Pancreas (tissue), 10 donors: ENCODE measurements at places on chromosomes 7 and 10. TPM values are rescaled to one million over a fixed set of nuclear protein-coding genes. Genes with fewer than 3 reads are reported as not detected.

EPHA1 gene
- total RNA-seq, result 6.3 TPM

PNLIPRP3 gene
- total RNA-seq, result not detected

LIPJ gene
- 0.23 TPM for total RNA-seq

TRIM74 gene
- total RNA-seq, result 0.95 TPM

ZNF22 gene
- total RNA-seq, result 19.8 TPM

TMEM168 gene
- 7.8 TPM for total RNA-seq

HSPA12A gene
- total RNA-seq, result 4.7 TPM

PIP gene
- not detected for total RNA-seq

ADRB1 gene
- 0.62 TPM for total RNA-seq

MYL10 gene
- not detected for total RNA-seq

CLRN3 gene
- 0.69 TPM for total RNA-seq

SPAG6 gene
- total RNA-seq, result 0.41 TPM

HTR5A gene
- total RNA-seq, result not detected

DNA sequence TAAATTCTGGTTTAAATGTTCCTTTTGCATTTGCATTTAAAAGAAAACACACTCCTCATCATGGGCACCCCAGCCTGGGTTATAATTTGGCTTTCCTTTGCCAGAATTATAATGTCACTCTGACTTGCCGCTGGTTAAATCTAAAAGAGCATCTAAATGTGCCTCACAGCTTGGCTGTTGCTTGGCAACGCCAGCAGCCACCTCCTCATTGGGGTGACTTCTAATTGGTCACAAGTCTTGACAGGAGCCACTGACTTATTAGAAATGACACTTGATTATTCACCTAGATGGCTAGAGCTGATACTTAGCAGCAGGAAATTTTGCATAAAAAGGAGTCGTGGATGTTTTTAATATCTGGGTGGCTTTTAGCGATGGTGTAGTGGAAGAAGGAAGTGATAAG lies 114.3 kb downstream of the TBXAS1 start:
- no peak for DNase-seq

GRCh38 chr7:139916717-139917395 lies 87.8 kb downstream of the TBXAS1 start:
- no peak for DNase-seq

DNA sequence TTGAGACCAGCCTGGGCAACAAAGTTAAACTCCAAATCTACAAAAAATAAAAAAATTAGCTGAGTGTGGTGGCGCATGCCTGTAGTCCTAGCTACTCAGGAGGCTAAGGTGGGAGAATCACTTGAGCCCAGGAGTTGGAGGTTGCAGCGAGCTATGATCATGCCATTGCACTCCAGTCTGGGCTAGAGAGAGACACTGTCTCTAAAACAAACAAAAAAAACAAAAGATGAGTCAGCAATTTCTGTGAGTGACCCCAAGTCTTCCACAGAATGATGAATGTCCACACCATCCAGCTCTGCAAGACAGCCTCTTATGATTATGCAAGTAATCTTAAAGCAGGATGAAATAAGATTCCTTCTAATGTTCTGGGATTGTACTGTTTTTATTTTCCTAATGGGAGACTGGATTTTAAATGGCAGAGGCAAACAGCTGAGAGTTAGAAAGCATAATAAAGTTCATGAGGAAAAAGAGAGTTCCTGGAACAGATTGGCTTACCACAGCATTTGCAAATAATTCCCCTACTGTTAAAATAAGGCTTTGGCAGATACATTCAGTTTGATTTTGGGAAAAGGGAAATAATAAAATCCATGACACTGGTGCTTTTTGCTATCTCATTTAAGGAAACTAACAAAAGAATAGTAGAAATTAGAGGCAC lies 18.9 kb upstream of the PRKAR2B start:
- DNase-seq, result no peak

- DNase-seq, result peak; percentile 44
Observed at GRCh38 chr10:96292971-96293920, 11.0 kb upstream of the DNTT start.

- no peak for DNase-seq
Observed at GRCh38 chr10:12193193-12193592, 2.5 kb downstream of the NUDT5 start.

GRCh38 chr10:121309164-121309563 lies 289.1 kb downstream of the FGFR2 start:
- DNase-seq, result no peak

DNA sequence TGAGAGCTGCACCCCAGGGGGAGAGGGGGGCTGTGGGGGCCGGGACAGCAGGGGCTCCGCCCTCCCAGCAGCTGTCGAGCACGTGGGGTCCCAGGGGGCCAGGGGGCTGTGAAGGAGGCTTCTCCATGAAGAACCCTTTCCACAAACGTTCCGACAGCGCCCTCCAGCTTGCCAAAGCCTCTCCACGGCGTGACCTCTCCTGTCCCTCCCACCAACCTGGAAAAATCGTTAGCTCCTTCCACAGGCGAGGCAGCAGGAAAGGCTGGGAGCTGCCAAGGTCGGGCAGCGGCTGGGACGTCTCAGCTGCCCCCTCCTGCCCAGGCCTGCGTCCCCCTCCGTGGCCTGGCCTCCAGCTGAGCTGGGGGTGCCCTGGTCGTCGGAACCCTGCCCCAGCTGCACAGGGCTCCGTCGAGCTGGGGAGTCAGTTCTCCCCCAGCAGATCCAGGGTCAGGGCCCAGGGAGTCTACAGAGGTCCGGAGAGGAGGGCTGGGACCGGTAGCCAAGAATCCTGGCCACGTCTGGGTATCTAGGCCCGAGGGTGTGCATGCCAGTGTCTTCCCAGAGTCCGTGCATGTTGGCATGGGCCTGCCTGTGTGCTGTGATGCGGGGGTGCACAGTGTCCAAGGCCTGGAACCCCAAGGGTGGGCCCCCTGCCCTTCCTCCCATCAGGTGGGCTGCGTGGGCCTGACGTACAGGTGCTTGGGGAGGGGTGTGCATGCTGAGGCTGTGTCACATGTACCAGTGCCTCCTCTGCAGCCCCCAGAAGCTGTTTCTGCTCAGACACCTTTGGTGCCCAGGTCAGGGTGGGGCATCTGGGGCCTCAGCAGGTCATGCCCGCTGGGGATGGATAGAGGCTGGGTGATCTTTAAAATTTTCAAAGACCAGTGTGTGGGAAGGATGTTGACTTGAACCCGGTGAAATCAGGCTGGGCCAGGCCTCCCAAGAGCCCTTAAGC lies 66.5 kb downstream of the UNCX start:
- DNase-seq, result no peak

GRCh38 chr10:37976880-37977203 lies 395 bp upstream of the ZNF25 start:
- no peak for DNase-seq

DNA sequence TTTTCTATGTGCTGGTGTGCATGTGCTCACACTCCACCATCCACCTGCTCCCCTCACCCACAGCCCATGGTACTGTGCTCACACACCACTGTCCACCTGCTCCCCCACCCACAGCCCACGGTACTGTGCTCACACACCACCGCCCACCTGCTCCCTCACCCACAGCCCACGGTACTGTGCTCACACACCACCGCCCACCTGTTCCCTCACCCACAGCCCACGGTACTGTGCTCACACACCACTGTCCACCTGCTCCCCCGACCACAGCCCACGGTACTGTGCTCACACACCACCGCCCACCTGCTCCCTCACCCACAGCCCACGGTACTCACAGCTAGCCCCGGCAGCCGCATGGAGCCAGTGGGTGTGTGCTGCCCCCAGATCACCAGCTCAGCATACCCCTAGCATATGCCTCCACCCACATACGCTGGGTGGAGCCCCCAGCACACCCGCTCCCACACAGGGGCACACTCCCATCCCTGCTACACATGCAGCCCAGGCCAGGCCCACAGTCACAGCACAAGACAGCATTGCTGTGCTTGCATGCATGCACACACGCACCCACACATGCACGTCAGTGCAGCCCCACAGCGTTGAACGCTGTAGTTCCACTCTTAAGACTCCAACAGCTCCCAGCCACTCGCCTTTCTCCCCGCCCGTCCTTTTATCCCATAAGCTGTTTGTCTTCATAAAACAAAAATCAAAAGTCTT lies 62.0 kb downstream of the PAX2 start:
- DNase-seq, result peak; percentile 31

DNA sequence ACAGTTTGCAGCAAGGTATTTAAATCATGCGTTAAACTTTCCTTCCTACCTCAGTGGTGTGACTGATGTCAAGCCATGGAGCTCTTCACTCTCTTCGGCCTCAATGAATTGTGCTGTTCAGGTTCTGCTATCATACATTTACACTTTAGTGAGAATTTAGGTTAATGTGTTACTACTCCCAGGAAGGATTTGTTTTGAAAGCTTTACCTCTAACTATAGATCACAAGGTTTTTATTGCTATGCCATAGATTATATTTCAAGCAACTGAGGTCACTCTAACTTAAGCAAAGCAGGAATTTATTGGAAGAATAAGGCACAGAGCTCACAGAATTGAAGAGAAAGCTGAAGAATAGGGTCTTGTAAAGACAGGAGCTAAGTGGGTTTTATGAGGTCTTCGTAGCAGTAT lies 11.0 kb upstream of the ADD3 start:
- no peak for DNase-seq

- no peak for DNase-seq
Observed at GRCh38 chr7:116113310-116113709, 82.7 kb upstream of the TFEC start.

DNA sequence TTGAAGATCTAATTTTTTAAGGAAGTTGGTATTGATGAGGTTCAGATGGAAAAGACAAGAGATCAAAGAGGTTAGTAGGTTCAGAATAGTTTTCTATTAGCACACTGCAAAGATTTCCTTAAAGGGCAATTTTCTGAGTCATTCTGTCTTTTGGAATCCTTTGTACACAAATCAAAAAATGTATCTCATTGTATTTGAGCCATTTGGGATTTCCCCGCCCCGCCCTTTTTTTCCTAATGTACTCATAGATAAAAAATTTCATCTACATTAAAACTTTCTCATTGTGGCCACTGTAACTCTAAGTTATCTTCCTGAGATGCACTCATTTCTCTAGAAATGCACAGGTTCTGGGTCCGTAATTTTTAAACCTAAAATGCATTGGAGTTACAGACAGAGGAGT lies 12.1 kb downstream of the GIMAP6 start:
- no peak for DNase-seq

DNA sequence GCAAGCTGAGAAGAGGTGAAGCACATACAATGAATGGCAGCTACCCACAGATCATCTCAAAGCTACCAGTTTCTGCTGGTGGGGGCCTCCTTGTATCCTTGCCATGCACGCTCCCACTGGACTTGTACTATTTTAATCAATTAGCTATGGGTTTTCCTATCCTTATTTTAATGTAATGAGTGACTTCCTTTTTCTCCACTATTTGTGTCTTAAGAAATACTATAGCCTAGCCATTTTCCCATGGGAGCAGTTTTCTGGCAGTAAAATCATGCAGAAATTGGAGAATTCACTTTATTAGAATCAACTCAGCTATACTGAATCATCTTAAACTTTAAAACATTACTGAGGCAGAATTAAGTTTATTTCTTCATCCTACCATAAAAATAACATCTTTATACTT lies 73.5 kb downstream of the CTNNA3 start:
- DNase-seq, result no peak

DNA sequence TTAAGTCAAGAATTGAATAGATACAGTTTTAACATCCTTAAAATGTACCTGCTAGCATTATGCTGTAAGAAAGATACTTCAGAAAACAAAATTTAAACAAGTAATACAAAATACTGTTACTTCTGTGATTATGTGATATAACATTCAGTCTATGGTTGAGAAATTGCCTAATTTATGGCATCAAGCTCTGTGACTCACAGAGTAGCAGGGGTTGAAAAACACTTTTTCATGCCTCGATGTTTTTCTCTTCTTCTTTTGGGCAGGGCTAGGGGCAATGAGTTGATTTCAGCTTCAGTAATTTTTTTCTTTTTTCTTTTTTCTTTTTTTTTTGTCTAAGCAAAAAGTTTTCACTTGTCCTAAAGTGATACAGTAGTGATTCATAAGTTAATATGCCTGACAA lies 209.2 kb downstream of the MBL2 start:
- no peak for DNase-seq

DNA sequence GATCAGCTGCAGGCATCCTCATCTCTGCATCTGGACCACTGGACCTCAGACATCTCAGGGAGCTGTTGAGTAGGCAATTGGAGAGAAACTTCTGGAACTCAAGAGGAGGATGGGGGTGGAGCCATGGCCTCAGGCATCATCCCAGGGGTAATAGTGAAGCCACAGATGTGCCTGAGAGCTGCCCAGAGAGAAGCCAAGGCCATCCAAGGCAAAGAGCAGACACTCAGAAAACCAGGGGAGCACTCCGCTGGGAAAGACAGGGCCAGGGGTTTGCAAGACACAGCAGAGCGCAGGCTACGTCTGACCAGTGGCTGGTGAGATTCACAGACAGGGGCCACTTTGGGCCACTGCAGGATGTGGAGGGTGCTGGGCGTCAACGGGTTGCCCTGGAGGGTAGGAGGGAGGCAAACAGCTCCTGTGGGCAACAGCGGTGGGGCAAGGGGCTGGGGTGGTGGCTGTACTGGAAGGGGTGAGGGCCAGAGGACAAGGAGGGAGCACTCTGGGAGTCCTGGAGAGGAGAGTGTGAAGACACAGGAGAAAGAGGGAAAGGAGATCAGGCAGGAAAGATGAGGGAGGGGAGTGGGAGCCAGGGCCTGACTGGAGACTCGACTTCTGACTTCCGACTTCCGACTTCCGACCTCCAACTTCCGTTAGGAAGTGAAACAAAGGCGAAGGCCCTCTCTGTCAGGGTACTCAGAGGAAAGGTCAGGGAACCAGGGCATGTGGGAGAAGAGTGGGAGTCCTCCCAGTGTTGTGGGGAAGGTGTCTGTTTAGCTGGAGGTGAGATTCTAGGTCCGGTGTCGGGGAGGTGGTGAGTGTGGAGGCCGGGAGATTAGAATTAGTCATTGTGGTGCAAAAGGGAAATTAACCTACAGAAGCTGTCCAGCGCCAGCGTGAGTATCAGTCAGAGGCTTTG lies 69.7 kb upstream of the ANTXRL start:
- DNase-seq, result peak; percentile 45

GRCh38 chr7:135620980-135621850 lies 41.1 kb upstream of the STMP1 start:
- DNase-seq, result peak; percentile 21

DNA sequence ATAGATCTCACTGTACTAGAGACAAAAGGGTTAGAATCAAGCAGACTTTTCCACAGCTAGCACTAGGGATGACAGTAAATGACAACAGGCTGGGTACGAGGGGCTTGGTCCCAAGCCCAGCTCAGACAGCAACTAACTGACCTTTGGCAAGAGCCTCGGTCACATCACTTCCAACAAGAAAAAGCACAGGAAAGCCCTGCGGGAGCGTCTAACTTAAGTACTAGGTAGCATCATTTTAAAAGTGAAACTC lies 22.8 kb downstream of the CALML3 start:
- no peak for DNase-seq

- DNase-seq, result no peak
Observed at GRCh38 chr7:137245890-137246289, 97.6 kb downstream of the PTN start.

- no peak for DNase-seq
Observed at GRCh38 chr7:52648872-52649271, 386.6 kb upstream of the POM121L12 start.

GRCh38 chr10:11335167-11335652 lies 276.2 kb downstream of the USP6NL start:
- no peak for DNase-seq
